ENCODE measurements at places on chromosomes 16 and 17. TPM values are rescaled to one million over a fixed set of nuclear protein-coding genes. Genes with fewer than 3 reads are reported as not detected.

GRCh38 chr16:22214889-22215288 is 8.8 kb downstream of the EEF2K start:
- DNase-seq: no peak

- no peak for DNase-seq
Observed at GRCh38 chr16:4987580-4988374, 29.6 kb downstream of the SEC14L5 start.

DNA sequence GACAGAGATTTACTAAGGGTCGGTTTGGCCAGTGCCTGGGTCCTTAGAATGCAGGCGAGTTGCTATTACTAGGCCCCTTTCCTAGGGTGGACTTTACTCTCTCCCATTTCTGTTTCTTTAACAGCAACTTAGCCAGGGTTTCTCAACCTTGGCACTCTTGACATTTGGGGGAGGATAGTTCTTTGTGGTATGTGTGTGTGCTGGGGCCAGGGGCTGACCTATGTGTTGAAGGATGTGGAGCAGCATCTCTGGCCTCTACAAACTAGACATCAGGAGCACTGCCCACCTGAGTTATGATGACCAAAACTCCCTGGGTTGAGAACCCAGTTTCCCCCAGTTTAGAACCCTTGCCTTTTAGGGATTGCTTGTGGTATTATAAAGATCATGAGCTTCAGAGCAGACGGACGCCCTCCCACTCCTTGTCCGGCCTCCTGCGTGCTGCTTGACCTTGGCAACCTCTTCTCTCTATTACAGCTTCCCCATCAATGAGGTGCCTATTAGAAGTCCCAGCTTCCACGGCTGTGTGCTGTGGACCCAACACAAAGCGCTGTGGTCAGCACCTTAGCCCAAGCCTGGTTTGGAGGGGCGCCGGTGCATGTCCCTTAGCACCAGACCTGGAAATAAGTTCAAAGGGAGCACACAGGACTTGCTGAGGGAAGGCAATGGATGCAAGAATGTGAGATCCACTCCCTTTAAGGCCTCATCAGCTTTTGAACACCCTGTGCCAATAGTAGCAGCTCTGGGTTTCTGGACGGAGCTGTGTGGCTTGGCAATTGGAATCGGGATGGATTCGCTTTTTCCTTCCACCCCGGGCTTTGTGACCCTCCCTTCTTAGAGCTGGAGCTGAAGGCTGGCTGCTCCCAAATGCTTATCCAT is 239.2 kb upstream of the MAF start:
- no peak for DNase-seq

GRCh38 chr16:12315330-12316136 is 339.0 kb downstream of the SNX29 start:
- DNase-seq: no peak

DNA sequence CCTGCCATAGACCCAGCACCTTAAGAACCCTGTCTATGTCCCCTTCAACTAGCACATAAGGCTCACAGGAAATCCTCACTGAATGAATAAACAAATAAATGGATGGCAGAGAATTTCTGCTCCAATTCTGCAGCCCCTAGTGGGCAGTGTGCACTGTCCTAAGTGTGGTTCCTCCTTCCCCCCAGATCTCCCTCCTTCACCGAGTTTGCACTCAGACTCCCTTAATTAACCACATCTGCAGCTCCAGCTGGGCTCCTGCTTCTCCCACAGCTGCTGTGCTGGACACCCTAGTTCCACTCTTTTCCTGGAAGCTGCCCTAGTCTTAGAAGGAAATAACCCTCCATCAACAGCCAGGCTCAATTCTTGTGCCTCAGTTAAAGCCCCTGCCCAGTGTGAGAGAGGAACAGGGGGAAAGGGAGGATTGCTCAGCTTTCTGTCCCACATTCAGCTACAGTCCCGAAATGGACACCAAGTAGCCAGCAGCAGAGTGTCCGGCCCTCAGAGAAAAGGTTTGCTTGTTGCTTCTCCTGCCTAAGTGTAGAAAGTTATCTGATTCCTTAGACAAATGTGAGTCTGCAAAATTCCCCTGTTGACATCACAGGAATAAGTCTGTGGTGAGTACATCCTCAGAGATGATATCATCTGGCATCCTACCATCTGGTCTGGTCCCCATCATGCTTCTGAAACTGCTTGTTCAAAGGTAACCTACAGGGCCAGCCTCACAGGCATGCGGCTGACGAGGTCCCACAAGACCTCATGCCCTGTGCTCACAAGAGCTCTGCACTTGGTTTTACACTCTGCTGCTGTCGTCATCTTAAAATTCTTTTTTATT is 12.3 kb downstream of the LRRC3C start:
- DNase-seq: no peak

GRCh38 chr16:55264949-55265348 is 59.1 kb upstream of the IRX6 start:
- DNase-seq: no peak

DNA sequence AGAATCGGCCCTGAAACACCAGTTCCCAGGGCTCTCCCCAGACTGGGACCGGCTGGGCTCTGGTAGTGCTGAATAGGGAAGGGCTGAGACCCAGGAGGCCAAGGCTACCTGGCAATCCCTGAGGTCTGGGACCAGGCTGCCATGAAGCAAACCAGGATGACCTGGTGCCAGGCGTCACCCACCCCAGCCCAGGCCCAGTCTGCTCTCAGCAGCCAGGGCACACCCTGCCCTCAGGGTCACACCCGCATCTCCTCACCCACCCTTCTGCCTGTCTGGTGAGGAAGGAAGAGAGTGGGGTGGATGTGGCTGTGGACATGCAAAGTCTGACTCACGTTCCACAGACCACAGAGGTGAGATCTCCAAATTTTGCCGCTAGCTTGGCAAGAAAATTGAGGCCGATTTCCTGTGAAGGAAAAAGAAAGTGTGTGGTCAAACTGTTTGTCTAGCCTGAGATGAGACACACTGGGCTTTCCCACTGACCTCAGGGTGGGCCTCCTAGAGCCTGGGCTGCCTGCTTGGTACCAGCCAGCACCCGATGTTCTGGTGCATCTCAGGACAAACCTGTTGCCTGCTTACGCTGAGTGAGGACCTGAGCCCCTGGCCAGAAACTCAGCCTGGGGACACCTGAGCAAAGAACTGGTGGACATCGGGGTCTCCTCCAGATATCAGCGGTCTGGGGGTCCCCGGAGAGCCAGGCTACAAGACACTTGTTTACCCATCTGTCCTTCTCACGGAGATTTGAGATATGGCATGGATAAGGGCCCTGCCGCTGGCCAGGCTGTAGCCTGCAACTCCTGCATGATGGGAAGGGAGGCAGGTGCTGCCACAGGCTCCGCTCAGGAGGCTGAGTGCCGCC is 6.3 kb upstream of the RAB37 start:
- DNase-seq: no peak

GRCh38 chr17:17348872-17349723 is 45.9 kb downstream of the NT5M start:
- no peak for DNase-seq

CLEC18B gene
- polyA plus RNA-seq: 124 TPM

USP10 gene
- polyA plus RNA-seq: 109 TPM
